WTC11 (cell line): ENCODE measurements at places on chromosomes 3 and 15. TPM values are rescaled to one million over a fixed set of nuclear protein-coding genes. Genes with fewer than 3 reads are reported as not detected.

- no peak overlapping the region for H3K4me3 ChIP-seq
- DNase-seq = no peak
- H3K4me1 ChIP-seq = peaks cover 13% of the 10 kb centered on the region
- H3K27me3 ChIP-seq = no peaks in the 10 kb centered on the region
- no peak overlapping the region for H3K27ac ChIP-seq
Measured at GRCh38 chr3:33831053-33831452, 32.6 kb downstream of the PDCD6IP start.

DNA sequence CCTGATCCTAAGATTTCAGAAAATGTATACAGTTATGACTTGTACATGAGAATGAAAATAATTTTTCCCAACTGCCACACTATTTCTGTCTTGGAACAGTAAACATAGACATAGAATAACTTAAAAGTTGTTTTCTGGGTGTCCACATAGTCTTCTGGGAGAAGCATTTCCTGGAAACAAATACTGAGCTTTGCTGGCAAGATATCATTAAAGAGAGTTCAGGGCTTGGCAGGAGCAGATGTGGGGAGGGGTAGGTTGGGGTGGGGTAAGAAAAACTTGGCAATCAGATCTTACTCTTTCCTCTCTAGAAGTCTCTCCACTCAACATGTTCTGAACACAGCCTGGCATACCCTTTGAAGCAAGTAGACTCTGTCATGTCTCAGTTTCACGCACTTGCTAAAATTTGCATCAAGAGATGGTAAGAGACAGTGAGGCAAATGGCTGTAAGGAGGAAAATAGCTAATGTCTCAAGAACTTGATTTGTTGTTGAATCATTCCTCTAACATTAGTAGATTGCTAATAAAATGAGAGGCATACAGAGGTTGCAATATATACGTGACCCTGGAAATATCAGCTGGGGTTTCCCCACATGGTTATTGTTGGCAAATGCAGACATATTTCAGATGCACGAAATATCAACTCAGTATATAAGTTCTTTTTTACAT lies 27.3 kb upstream of the ABI3BP start:
- H3K27ac ChIP-seq = no peak overlapping the region
- no peaks in the 10 kb centered on the region for H3K4me1 ChIP-seq
- no peak overlapping the region for H3K4me3 ChIP-seq
- H3K27me3 ChIP-seq = no peaks in the 10 kb centered on the region; the same call in 1 of the 2 replicates
- H3K36me3 ChIP-seq = no peaks in the 10 kb centered on the region

GRCh38 chr3:129557548-129557894 lies 14.5 kb downstream of the H1-8 start:
- H3K27me3 ChIP-seq = no peaks in the 10 kb centered on the region
- peaks cover 44% of the 10 kb centered on the region for H3K4me1 ChIP-seq
- no peak for DNase-seq
- H3K27ac ChIP-seq = 0 out of 2 replicates have a peak overlapping the region, but pooled peaks have one; percentile 4

GRCh38 chr15:101275018-101275417 lies 2.3 kb downstream of the SELENOS start:
- H3K27me3 ChIP-seq = no peaks in the 10 kb centered on the region
- H3K36me3 ChIP-seq = peaks cover 51% of the 10 kb centered on the region
- H3K27ac ChIP-seq = no peak overlapping the region
- no peak for DNase-seq
- H3K4me1 ChIP-seq = peaks cover 9% of the 10 kb centered on the region

DNA sequence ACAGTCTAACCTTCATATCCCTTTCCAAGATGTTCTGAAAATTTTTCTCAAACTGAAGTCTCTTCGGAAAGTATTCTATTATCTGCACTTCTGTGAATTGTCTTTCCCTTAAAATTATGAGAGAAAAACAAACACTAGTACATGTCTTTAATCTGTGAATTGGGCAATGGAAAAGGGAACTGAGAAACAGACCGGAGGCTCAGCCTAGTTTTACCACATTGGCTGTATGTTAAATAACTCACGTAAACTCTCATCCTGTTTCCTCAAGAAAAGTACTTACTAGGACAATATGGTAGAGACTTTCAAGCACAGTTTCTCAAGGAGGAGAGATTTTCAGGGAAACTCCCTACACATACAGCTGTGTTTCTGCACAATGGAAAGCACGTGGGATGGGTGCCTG lies 982.2 kb upstream of the SEMA6D start:
- no peak for DNase-seq
- no peaks in the 10 kb centered on the region for H3K27me3 ChIP-seq
- no peak overlapping the region for H3K27ac ChIP-seq
- peaks cover 25% of the 10 kb centered on the region for H3K4me1 ChIP-seq
- no peaks in the 10 kb centered on the region; the same call in none of the 2 replicates for H3K36me3 ChIP-seq

Gene HTR3E
- not detected in 3 replicates for total RNA-seq

DNA sequence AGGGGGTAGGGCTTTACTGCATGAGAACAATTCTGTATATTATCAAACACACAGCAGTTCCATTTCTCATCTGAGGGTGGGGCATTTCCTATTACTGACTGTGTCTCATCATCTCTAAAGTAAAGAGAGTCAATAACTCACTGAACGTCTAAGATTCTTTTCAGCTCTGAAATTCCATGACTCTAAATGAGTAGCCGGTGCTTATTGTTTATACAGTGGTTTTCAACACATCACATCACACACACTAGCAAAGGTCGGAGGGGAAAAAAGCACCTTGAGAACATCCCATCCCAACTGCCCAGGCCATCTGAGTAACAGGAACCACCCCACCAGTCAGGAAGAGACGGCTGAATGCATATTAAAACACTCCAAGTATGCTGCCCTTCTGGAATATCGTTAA lies 196.0 kb downstream of the SUCLG2 start:
- no peak overlapping the region for H3K4me3 ChIP-seq
- H3K36me3 ChIP-seq = no peaks in the 10 kb centered on the region
- H3K4me1 ChIP-seq = peaks cover 6% of the 10 kb centered on the region; the same call in 1 of the 2 replicates
- no peak for DNase-seq
